Activated gamma-delta T cell treated with Interleukin-2 at 50 U/mL for 16 hours (primary cell): ENCODE measurements at places on chromosomes 12 and 14.

DNA sequence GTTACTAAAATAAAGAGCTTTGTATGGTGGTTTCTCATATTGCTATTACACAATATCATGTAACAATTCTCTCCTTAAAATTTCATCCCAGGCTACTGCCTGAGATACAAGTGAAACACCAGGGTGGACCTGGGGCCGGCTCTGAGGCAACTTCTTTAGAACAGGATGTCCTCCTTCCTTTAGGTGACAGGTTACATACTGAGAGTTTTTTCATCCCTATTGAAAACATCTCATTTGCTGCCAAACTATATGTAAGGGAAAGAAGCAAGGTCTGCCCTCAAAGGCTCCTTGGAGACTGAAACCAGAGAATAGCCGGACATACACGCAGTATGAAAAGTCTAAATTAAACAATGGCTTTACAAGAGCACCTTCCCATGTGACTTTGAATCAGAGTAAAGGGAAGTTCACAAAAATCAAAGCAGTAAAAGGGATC lies 139.9 kb downstream of the DUSP6 start:
- DNase-seq, result no peak

- DNase-seq, result no peak
Observed at GRCh38 chr12:39157696-39158342, 252.4 kb upstream of the CPNE8 start.

- DNase-seq, result no peak
Observed at GRCh38 chr14:34425095-34425851, 36.8 kb downstream of the SPTSSA start.

GRCh38 chr12:90216020-90216552 lies 507.4 kb upstream of the ATP2B1 start:
- no peak for DNase-seq

GRCh38 chr14:63296060-63296563 lies 22.6 kb downstream of the GPHB5 start:
- DNase-seq, result no peak

- DNase-seq, result no peak
Observed at GRCh38 chr14:45610318-45610717, 357.3 kb upstream of the MIS18BP1 start.

DNA sequence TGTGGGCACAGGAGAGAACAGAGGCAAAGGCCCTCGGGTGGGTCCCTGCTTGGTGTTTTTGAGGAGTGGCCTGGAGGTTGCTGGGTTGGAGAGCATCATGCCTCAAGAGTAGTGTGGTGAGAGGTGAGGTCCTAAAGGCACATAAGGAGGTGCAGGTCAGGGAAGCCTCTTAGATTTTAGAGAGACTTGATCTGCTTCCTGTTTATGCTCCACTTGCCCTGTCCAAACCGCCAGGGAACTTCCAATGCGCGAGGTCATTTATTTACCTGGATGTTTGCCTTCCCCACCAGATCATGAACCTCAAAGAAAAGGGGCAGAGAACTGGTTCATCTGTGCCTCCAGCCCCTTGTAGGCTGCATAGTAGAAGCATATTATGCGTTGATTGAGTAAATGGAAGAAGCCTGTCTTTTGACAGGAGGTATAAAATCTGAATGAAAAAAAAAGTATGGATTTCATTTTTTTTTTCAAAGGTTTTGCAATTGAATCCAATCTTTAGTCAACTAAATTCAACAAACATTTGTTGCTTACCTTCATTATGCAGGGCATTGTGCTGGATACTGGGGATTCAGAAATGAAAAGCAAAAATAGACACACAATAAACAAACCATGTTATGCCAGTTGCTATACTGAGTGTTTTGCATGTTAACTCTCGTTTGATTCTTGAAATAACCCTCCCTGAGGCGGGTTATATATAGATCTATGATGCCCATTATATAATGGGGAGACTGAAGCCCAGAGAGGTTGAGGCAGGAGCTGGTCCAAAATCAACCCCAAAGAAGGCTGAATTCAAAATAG lies 485.2 kb downstream of the VRK1 start:
- DNase-seq, result no peak

- DNase-seq, result no peak
Observed at GRCh38 chr14:77902811-77903210, 102.9 kb downstream of the ADCK1 start.

- DNase-seq, result no peak
Observed at GRCh38 chr12:26869908-26870459, 37.0 kb upstream of the ITPR2 start.

DNA sequence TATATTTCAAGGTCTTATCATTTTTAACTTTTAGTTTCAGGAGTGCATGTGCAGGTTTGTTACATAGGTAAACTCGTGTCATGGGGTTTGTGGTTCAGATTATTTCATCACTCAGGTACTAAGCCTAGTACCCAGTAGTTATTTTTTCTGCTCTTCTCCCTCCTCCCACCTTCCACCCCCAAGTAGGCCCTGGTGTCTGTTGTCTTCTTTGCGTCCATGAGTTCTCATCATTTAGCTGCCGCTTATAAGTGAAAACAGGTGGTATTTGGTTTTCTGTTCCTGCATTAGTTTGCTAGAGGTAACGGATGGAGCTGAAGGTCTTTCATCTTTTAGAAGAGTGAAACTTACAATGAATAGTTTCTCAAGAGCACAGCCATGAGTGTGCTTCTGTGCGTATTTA lies 24.4 kb downstream of the PIWIL1 start:
- DNase-seq, result no peak

DNA sequence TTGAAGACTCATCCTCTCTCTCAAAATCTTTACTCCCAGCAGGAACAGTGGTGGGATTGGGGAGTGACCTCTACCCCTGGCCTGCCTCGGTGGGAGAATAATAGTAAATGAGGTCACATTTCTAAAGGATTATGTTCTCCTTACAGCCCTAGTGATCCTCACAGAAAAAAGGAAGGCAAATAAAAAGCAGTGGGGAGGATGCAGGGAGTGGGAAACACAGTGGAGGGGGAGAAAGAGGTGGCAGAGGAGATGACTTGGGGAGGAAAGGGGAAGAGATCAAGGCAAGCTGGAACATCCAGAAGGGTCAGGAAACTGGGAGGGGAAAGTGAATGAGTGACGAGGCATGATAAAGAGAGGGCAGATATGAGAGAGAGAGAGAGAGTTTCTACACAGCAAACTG lies 8.3 kb upstream of the SYNDIG1L start:
- no peak for DNase-seq

DNA sequence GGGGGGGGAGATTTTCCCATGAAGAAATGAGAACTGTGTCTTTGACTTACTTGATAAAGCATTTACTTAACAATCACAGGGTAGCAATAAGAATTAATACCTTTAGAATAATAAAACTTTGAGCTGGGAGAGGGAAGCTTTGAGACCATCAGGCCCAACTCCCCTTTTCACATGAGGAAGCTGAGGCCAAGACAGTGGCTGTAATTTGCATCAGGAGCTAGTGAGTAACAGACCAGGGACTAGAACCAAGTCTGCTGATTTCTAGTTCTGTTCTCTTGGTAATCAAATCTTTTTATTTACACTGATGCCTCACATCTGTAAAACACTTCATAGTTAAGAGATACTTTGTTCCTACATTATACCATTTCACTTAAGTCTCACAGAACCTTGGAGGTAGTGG lies 28.7 kb downstream of the TTC8 start:
- DNase-seq, result no peak

- DNase-seq, result no peak
Observed at GRCh38 chr12:119153477-119154434, 25.0 kb upstream of the HSPB8 start.

GRCh38 chr14:52061390-52061789 lies 7.5 kb downstream of the NID2 start:
- DNase-seq, result no peak

DNA sequence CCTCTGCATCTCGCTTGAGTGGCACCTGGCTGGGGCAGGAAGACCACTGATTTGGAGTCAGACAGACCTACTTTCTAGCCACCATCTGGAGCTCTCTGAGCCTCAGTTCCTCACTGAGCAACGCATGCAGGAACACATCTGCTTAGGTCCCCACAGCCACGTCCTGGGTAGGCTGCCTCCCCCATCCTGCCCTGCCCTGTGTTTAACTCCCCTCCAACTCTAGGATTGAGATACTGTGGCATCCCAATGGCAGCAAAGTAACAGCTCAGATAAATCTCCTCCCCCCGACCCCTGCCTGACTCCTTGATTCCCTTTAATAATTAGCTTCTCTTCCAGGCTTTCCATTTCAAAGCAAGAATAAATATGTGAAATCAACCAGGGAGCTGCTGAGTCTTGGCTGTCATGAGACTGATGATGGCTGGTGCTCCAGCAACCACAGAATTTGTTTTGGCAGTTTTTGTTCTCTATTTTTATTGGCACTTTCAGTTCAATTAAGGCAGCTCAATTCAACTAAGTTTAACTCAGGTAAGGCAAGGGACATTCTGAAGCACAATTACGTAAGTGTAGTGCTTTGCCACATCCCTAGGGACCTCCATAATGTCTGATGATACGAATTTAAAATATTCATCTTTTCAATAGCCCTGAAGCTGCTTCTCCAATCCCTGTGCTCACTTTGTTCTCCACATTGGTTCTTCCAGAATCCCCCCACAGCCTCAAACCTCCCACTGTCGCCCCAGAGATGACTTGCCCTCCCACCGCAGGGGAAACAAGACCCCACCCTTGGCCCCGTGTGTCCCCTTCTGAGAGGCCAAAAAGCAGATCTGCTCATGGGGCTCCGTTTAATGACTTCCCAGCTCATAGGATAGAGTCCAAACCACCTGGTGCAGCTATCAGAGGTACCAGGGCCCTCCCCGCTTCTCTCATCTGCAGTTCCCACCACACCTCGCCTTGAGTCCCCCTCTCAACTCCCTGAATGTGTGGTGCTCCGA lies 58.2 kb downstream of the ESR2 start:
- DNase-seq, result no peak

- DNase-seq, result no peak
Observed at GRCh38 chr12:74917743-74918142, 291.9 kb downstream of the KCNC2 start.

DNA sequence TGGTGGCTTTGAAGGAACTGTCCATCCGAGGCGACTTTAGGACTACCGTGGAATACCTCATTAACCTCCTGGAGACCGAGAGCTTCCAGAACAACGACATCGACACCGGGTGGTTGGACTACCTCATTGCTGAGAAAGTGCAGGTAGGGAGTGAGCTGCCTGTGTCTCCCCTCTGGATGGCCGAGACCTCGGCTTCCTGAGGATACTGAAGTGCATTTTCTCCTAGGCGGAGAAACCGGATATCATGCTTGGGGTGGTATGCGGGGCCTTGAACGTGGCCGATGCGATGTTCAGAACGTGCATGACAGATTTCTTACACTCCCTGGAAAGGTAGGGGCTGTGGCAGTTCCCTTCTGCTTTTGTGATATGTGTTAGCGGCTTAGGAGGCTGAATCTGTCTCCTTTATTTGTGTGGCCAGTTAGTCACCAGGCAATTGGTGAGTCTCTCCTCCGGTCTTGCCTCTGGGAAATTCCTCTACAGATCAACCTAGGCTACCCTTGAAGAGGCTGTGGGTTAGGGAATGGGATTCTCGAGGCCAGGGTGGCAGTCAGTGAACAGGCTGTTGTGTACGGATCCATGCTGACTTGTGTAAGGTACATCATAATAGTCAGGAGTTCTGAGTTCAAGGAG lies 75.3 kb downstream of the ACACB start:
- no peak for DNase-seq

GRCh38 chr12:123919980-123920360 lies 52.7 kb downstream of the CCDC92 start:
- no peak for DNase-seq

DNA sequence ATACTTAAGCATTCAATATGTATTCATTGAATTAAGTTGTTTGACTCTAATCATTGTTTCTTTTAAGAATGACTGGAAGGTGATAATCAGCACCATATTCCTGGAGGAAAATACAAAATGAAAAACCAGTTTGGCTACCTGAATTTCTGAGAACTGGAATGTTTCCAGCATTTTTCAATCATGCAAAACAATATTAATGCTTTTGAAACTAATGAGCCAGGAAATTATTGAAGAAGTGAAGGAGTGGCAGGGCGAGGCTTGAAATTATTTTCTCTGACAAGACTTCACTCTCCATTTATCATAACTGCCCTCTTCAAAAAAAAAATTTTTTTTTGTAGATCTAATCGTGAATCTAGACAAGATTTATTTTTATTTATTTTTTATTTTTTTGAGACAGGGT lies 19.0 kb downstream of the TMEM19 start:
- no peak for DNase-seq

- DNase-seq, result no peak
Observed at GRCh38 chr12:120856980-120857379, 47.2 kb downstream of the SPPL3 start.

- no peak for DNase-seq
Observed at GRCh38 chr12:54054742-54055194, 1.1 kb downstream of the HOXC4 start.

DNA sequence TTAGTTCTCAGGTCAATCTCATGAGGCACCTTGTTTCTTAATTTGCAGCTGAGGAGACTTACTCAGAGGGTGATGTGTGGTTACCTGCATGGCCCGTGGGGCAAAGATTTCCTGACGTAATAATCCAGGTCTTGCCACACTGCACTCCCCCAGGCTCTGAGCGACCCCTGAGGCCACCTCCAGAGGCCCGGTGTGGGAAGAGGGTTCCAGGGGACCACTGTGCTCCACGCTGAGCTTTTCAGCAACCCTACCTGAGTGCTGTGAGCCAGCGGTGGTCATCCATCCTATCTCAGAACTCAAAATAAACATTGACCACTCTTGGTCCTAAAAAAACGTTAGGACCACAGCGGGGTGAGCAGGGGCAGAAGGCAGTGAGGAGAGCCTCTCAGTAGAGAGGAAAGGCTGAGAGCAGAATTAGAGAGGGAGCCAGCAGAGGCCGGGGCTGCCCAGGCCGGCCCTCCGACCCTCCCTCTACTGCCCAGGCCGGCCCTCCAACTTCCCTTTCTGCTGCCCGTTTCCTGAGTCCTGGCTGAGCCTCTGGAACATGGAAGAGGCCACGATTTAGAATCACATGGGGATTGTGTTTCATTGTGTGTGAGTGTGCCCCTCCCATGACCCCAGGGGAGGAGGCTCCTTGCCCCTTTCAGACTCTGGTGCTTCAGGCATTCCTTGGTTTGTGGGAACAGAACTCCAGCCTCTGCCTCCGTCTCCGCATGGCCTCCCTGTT lies 188.2 kb upstream of the DIO3 start:
- no peak for DNase-seq

DNA sequence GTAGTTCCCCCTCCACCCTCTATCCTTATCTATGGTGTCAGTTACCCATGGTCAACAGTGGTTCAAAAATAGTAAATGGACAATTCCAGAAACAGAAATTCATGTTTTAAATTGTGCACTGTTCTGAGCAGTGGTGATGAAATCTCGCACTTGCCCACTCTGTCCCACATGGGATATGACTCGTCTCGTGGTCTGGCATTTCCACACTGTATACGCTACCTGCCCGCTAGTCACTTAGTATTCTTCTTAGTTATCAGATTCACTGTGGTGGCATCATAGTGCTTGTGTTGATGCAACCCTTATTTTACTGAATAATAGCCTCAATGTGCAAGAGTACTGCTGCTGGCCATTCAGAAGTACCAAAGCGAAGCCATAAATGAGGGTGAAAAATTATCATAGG lies 507.0 kb downstream of the SNAPC1 start:
- DNase-seq, result no peak

GRCh38 chr14:80298491-80299017 lies 87.2 kb upstream of the DIO2 start:
- no peak for DNase-seq

- no peak for DNase-seq
Observed at GRCh38 chr12:58196971-58197370, 255.6 kb downstream of the ATP23 start.
